Ammon's horn (tissue), 1 donor: ENCODE measurements at places on chromosomes 6 and 20.

- peak; percentile 63 for DNase-seq
These were observed 164.4 kb upstream of the TAB2 start for GRCh38 chr6:149153100-149153499.

- DNase-seq, result no peak
These were observed 29.2 kb downstream of the BPIFB4 start for GRCh38 chr20:33108661-33109060.

DNA sequence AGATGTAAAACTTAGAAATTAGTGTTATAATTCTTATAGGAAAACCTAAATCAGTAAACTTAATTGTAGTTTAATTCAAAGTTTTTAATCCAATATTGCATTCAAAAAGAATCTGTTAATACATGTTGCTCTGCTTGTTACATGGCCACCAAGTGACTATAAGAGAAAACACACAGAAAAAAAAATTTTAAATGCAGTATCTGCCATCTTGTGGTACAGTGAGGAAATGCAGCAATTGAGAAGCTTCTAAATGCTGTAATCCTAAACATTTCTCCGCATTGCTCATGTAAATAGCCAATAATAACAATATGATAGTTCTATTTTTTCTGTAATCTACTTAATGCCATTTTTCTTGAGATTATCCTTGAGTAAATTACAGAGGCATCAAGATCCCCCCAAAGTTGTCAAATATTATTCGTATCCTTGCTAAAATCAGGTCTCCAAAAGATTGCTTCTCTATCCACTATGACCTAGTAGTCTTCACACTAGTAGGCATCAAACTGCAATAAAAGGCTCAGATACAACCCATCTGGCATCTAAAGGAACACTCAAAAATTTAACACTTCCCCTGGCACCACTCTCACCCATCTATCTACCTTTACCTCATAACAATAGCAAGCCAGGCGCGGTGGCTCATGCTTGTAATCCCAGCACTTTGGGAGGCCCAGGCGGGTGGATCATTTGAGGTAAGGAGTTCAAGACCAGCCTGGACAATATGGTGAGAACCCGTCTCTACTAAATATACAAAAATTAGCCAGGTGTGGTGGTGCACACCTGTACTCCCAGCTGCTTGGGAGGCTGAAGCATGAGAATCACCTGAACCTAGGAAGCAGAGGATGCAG, 34.6 kb downstream of the HDAC2 start:
- peak; percentile 49 for DNase-seq

DNA sequence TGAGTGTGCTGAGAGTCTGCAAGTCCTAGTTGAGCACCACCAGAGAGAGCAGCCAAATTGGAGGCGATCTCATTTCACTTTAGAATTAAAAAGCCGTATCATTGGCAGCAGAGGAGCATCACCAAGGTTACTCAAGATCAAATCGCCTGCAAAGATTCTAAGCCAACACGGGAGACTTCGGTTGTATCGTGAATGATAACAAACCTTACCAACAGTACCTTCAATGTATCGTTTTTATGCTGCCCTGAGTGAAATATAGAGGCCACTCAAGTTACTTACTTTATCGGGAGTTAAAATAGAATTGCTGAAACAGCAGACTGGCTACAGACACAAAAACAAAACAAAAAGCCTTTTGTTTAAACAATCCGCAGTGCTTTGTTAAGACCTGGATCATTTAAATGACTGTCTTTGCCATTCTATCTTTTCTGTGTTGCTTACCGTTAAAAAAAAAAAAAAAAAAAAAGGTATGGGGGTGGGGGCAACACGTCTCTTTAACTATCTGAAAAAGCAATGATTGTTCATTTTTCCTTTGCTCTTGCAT, 14.2 kb downstream of the NHSL1 start:
- peak; percentile 36 for DNase-seq

DNA sequence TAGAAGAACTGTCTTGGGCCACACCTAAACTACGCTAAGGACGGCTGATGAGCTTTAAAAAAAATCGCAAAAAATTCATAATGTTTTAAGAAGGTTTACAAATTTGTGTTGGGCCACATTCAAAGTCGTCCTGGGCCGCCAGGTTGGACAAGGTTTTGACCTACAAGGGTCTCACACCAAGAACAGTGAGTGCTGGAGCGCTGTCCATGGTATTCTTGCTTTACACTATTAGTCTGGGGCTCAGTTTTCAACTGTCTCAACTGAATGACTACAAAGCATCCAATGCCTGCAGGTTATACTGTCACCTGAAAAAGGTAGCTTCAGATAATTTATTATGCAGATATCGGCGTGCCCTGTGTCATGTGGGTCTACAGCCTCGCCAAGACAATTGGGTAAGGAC, 3.7 kb upstream of the FAXC start:
- no peak for DNase-seq

DNA sequence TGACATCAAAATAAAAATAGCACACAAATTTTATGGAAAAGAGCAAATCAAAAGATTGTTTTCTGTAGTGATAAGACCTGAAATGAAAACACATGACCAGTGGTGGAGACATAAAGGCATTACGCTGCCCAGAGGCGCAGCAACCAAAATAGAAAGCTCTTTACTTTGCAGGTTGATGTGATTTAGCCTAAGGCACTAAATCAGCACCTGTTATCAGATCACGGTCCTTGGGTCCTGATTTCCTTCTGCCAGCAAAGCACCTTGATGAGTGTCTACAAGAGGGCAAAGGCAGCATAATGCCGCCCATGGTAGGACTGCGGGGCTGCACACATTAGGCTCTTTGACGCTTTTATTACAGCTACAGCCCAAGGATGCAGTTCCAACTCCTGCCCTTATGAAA, 19.3 kb upstream of the RAMACL start:
- no peak for DNase-seq

- no peak for DNase-seq
These were observed 451.5 kb upstream of the CITED2 start for GRCh38 chr6:139825935-139826374.

- DNase-seq, result no peak
These were observed 131.6 kb downstream of the KIF16B start for GRCh38 chr20:16441546-16442164.

GRCh38 chr20:38203981-38204357, 38.9 kb upstream of the TGM2 start:
- DNase-seq, result no peak

GRCh38 chr6:151021896-151022295, 156.4 kb downstream of the MTHFD1L start:
- DNase-seq, result no peak

- no peak for DNase-seq
These were observed 11.9 kb downstream of the HINT3 start for GRCh38 chr6:125968493-125968892.

GRCh38 chr6:56816370-56816769, 138.5 kb upstream of the BEND6 start:
- no peak for DNase-seq

DNA sequence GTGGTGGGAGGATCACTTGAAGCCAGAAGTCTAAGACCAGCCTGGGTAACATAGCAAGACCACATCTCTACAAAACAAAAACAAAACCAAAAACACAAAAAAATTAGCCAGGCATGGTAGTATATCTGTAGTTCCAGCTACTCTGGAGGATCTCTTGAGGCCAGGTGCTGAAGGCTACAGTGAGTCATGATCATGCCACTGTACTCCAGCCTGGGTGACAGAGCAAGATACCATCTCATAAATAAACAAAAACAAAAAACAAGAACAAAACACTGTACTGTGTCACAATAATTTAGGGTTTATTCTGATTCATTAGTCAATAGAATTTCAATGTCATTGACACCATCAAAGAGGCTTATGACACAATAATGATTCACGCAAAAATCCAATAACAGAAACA, 1121.7 kb upstream of the MAP3K7 start:
- no peak for DNase-seq

DNA sequence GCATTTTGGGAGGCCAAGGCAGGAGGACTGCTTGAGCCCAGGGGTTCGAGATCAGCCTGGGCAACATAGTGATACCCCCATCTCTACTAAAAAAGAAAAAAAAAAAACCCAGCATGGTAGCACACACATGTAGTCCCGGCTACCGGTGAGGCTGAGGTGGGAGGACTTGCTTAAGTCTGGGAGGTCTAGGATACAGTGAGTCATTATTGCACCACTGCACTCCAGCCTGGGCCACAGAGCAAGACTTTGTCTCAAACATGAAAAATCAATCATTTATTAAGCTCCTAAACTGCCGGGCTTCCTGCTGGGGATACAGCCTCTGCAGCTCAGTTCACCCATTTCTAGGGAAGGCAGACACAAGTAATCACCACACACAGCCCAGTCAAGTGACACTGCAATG, 7.3 kb upstream of the USP45 start:
- no peak for DNase-seq

- no peak for DNase-seq
These were observed 4.4 kb downstream of the FIG4 start for GRCh38 chr6:109695468-109695867.

GRCh38 chr6:21489826-21490225, 103.7 kb upstream of the SOX4 start:
- no peak for DNase-seq

DNA sequence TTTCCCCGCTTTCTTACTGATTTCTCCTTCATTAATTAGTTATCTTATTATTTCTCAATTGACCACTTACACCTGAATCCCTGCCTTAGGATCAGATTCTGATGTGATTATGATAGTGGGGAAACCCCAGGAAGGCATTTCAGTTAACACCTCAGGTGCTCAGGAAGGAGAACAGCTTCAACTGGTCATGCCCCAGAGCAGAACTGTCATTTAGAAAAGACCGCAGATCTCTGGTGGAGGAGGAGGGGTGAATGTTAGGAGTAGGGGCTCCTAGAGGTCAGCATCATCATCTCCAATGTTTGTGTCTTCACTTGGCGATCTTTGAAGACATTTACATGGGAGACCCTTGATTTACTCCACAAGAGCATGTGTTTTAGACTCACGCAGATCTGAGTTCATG, 44.5 kb downstream of the PROKR2 start:
- DNase-seq, result no peak

DNA sequence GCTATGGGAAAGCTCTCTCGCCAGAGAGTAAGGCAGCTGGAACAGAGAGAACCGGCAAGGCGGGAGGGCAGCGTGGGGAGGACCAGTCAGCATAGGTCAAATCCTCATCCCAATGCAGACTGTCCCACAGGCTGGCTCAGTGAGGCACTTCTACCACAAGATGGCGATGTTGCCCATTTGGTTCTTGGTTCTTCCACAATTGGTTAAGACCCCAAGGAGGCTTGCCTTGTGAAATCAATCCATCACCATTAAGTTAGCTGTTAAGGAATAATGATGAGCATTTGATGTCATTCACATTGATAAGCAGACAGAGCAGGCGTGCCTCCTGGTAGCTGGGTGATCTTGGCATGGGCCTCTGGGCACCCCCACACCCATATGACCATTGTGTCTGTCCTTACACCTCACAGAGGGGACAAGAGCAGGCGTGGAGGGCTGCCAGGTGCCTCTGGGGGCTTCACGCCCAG, 2.4 kb downstream of the CSTL1 start:
- peak; percentile 88 for DNase-seq

DNA sequence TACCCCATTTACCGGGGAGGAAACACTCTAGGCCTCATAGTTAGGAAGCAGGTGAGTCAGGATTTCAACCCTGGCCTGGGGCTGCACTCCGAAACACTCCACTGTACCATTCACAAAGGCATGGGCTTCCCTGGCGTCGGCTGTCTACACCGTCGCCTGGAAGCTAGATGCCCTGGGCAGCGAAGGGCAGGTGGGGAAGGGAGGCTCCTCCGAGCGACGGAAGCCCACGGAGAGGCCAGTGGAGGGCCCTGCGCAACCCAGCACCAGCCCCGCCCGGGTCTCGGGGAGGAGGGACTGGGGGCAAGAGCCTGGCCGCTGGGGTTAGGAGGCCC, 16.1 kb downstream of the SDCBP2 start:
- DNase-seq, result no peak

GRCh38 chr6:106844930-106845329, 129.6 kb downstream of the CD24 start:
- no peak for DNase-seq

DNA sequence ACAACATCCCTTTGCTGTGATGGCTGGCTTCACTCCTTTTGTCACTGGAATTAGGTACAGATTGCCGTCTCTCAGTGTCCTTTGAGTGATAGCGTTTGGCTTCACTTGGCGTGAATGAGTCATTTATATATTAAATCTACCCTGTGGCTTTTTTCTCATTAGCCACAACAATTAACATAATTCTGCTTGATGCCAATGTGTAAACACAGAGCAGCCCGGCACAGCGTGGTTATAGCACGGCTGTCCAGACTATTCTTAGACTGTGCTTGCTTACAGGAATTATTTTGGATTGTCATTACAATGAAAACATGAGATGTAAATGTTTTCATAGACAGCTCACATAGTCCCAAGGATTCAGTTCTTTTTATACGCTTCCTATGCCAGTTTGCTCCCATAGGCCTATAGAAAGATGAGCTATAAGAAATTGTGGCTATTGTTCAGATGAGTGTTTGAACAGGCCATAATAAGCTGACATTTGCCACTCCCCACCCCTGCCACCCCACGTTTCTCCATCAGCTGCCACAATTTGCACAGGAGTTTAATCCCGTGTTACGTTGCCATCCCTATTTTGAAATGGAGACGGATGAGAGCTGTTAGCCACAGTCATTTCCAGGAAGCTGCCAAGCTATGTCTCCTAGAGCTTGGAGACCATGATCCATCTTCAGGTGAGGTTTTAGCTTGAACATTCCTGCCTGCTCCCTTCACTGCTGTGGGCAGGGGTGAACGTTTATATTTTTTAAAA, 65.9 kb downstream of the PPP1R14C start:
- no peak for DNase-seq

- no peak for DNase-seq
These were observed 53.8 kb downstream of the CD40 start for GRCh38 chr20:46171909-46172308.

DNA sequence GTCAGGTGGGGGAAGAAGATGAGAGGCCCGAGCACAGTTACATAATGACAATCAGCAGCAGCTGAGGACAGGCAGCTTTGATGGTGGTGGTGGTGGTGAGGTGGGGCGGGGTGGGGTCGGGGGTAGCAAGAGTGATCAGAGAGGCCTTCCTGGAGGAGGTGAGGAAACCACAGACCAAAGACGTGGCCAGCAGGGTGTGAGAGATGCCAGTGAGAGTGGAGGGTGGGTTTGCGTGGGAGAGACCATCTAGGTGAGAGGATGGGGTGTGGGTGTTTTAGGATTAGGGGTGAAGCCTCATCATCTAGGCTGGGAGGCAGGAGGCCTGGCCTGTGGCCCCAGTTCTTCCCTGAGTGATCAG, 76.0 kb upstream of the TOX2 start:
- no peak for DNase-seq

DNA sequence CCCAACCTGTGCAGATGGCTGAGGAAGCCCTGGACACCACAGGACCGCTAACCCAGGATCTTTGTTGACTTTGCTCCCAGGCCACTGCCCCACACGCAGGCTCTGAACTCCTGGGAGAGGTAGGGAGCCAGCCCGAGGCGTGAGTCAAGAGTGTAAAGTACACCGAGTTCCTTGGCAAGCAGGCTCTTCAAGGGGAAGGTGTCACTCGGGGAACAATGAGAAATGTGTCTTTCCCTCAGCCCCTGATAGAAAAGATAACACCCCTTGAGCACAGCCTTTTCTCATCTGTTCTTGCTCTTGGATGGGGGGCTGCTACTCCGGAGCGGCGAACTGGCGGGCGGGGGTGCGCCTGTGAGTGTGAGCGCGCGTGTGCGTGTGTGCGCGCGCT, 472 bp upstream of the EDN3 start:
- no peak for DNase-seq

- peak; percentile 79 for DNase-seq
These were observed 17.6 kb upstream of the HLA-F start for GRCh38 chr6:29705389-29706231.

- no peak for DNase-seq
These were observed 24.5 kb downstream of the CALHM6 start for GRCh38 chr6:116485559-116486184.
